ENCODE measurements at places on chromosomes 16 and 17.

DNA sequence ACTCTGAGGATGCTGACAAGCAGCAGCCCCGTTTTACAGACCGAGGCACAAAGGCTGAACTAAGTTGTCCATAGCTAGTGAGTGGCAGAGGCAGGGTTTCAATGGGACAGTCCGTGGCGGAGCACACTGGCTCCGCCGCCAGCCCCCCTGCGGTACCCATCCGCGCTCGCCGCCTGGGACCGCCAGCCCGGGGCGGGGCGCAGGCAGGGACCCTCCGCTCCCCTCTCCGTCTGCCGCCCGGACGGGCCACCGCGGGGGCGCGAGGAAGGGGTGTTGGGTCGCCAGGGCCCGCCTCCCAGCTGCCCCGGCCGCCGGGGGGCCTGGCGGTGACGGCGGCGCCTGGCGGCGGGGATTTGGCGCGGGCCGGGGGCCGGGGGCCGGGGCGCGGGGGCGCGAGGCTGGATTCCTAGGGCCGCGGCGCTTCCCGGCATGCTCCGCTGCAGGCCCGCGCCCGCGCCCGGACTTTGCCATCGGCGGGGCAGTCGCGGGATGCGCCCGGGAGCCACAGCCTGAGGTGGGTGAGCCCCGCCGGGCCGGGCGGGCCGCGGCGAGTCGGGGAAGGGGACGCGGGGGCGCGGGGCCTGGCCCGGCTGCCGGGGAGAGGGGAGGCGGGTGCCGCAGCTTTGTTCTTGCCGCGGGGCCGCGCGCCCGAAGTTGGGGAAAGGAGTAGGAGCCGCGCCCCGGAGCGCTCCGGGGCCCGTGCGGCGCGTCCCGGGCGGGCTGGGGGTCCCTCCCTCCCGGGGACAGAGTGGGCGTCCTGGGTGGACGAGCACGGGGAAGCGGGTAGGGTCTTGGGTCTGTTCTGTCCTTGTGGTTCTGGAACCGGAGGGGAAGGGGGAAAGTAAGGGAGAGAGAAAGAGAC is at the start of gene TMEM98:
TSS of gene TMEM98 (plus strand) at position 430 of the 862 bp plus-strand sequence. CDS start 3,376 bp downstream, outside the sequence.
- no peak for DNase-seq

GRCh38 chr16:30068750-30069610 is 3.4 kb downstream of the ALDOA start:
- DNase-seq: no peak

DNA sequence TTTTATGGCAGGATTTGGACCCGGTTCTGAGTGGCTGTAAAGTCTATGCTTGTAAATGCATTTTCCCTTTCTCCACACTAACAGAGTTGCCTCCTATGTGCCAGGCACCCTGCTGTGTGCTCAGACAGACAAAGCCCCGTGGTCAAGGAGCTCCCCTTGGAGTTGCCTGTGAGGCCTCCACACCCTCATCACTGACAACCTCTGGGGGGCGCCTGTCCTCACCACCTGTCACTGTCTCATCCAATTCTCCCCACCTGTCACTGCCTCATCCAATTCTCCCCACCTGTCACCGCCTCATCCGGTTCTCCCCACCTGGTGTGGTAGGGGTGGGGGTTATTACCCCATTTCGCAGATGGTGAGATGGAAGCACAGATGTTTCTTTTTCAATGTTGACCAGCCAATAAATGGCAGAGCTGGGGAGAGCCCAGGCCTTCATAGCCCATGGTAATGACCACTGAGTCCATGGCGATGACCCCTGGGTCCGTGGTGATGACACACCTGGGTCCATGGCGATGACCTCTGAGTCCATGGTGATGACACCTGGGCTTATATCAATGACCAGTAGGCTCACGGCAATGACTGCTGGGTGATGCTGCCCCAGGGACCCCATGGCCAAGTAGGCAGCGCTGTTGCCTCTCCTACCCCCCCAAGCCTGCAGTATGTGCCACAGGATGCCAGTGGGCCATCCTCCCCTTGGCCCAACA is 150.1 kb downstream of the IRF8 start:
- no peak for DNase-seq

GRCh38 chr16:50459496-50460080 is 88.6 kb upstream of the NKD1 start:
- DNase-seq: no peak

GRCh38 chr16:75246504-75247205 is 4.8 kb downstream of the BCAR1 start:
- no peak for DNase-seq

- DNase-seq: no peak
Measured at GRCh38 chr16:80573700-80574120, 32.9 kb downstream of the DYNLRB2 start.

- no peak for DNase-seq
Measured at GRCh38 chr17:40832840-40833239, 10.4 kb upstream of the KRT10 start.

DNA sequence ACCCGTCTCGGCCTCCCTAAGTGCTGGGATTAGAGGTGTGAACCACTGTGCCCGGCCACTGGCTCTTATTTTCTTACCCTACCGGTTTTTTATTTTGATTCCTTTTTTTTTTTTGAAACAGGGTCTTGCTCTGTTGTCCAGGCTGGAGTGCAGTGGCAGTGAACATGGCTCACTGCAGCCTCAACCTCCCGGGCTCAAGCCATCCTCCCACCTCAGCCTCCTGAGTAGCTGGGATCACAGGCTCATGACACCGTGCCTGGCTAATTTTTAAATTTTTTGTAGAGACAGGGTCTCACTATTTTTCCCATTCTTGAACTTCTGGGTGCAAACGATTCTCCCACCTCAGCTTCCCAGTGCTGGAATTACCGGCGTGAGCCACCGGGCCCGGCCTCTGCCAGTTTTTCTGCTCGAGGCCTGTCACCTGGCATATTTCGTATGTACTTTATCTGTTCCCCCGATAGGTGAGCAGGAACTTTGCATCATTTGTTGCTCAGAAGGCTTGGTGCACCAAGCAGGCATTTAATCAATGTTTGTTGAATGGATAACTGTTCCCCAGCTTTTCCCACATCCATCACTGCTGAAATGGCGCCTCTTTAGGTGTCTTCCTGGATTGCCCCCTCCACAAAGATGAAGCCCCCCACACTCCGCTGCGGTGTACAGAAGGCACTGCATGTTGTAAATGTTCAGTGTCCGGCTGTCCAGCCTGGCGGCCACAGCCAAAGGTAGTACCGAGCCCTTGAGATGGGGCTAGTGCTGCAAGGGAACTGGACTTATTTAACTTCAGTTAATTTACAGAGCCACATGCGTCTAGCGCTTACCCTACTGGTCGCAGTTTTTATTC is 858 bp upstream of the TELO2 start:
- no peak for DNase-seq

DNA sequence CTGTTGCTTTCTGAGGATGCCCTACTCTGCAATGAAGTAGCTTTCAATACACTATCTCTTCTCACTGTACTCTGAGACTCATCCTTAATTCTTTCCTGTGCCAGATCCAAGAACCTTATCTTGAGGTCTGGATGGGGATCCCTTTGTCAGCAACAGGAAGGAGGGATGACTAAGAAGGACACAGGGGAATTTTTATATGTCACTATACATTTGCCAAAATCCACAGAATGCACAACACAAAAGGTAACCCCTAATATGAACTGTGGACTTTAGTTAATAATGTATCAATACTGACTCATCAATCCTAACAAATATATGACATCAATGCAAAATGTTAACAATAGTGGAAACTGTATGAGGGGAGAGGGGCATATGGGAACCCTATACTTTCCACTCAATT is 4.7 kb upstream of the RBBP6 start:
- no peak for DNase-seq

DNA sequence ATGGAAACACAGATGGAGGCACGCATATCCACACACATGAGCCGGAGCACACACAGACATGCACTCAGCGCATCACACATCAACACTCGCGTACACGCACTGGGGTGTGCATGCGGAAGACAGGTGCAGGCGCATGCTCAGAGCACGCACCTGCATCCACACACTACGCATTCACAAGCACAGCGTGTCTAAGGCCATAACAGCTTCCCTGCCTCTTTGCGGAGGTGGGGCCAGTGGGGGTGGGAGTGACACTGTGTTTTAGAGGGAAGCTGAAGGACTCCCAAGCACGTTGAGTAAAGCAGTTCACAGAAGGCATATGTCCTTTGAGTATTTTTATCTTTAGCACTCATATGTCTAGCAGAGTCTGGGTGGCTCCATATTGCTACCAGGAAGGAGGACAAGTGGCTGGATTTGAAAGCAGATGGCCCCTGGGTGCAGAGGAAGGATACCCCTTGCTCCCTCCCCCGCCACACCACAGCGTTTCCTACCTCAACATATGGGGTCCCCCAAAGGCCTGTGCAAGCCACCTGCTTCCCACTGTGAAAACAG is 68.6 kb upstream of the TOB1 start:
- no peak for DNase-seq

DNA sequence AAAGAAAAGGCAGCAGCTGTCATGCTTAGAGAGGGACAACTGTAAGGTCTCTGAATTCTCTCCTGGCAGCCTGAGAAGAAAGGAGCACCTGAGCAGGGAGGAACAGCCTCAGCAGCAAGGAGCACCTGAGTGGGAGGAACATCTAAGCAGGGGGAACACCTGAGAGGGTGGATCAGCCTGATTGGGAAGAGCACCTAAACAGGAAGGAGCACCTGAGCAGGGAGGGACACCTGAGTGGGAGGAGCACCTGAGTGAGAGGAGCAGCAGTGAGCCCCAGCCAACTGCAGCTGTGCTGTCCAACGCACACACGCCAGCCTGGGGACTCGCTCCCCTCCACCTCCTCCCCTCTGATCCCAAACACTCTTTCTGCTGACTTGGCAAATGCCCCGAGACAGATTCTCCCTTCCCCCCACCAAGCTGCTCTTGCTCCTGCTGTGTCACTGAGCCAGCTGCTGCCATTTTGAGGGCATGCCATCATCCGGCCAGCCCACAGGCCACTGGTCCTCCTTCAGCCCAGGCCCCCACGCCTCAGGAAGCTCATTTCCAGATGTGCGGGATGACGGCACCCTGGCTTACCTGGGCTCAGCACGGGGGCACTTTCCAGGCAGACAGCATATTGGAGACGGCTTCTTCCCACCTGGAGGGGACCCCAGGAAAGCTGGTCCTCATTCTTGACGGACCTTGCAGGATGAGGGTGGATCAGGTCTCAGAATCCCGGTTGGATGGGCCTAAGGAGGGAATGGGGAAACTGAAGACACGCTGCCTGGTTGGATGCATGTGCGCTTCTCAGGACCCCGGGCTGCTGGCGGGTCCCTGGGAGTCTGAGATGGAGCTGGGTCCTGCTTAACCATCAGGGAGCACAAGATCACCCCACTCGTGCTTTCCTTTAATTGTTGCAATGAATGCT is 57.7 kb upstream of the RBFOX3 start:
- DNase-seq: no peak

DNA sequence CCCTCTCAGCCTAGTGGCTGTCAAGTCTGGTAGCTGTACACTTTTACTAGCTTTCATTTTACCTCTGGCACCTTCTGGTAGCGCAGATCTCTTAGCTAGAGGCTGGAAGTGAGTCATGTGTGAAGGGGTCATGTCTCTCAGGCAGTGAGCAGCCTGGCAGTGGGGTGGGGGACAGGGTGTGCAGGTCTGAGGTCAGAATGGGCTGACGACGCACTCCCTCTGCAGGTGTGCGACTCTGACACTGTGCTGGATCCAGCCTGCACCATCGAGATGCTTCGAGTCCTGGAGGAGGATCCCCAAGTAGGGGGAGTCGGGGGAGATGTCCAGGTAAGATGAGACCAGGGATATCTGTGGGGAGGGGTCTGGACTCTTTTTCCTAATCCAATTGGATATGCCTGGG is 7.8 kb downstream of the HAS3 start:
- DNase-seq: no peak

DNA sequence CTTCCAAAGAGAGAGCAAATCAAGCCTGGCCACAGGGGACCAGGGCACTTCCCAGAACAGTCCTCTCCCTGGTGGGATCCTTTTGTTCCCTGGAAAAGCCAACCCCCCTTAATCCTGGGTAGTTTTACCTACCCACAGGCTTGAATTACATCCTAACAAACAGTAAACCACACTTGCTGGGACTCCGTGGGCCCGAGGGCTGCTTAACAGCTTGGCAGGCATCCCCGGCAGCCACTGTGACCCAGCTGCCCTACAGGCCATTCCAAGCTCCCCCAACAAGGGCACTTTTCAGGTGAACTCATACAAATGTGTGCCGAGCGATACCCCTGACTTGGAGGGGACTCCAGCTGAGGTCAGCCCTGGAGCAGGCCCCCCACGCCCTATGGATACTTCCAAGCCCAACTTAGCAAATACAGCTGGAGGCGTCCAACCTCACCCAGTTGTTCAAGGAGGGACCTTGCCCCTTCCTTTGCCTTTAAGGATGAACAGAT is 26.4 kb downstream of the ADCY9 start:
- DNase-seq: no peak

DNA sequence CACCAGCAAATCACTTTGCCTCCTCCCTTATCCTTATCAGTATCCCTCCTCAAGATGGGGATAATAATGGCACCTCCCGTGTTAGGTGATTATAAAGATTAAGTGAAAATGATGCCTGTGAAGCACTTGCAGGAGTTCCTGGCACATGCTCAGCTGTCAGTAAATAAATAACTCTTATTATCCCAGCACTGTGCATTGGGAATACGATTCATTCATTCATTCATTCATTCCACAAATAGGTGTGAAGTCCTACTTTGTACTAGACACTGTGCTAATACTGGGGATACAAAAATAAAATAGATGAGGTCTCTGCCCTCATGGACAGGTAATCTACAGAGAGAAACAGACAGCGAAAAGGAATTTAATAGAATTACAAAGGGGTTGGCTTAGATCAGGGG is 2.0 kb downstream of the XYLT2 start:
- no peak for DNase-seq

- no peak for DNase-seq
Measured at GRCh38 chr17:19407601-19408345, 3.3 kb upstream of the RNF112 start.

DNA sequence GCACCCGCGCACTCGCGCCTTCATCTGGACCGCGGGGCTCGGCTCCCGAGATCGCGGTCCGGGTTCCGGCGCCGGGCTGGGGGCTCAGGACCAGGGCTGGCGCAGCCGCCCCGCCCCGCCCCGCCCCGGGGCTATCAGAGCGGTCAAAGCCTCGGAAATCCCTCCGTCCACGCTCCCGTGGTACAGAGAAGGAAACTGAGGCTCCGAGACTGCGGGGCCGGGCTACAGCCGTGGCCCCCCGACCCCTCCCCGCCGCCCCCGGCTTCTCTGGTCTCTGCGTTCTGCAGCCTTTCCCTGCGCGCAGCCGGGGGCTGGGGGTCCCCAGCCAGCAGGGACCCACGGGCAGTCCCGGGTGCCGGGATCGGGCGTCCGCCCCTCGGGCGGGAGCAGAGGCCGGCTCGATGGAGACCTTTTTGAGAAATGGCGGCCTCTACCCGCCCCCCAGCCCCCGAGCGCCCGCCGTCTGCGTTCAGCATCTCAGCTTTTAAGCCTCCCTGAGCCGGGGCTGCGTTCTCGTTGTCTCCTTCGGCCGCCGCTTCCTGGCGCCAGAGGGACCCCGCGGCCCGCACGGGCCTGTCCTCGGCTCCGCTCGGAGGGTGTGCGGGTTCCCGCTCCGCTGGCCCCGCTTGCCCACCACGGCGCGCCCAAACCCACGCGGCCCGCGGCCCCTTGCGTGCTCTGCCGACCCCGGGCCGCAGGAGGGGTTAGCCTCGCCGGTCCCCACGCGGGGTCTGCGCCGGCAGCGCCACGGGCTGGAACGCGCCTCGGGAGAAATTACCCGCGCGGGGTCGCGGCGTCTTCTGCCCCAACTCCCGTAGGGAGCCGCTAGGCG is 1.5 kb upstream of the NPTX1 start:
- no peak for DNase-seq

- no peak for DNase-seq
Measured at GRCh38 chr17:11276486-11276885, 35.5 kb downstream of the SHISA6 start.

- no peak for DNase-seq
Measured at GRCh38 chr16:15057681-15058417, 2.0 kb upstream of the NTAN1 start.

GRCh38 chr17:77444628-77444983 is 303.8 kb downstream of the SEC14L1 start:
- DNase-seq: no peak
